ENCODE measurements at places on chromosomes 12 and 14. TPM values are rescaled to one million over a fixed set of nuclear protein-coding genes. Genes with fewer than 3 reads are reported as not detected.

DNA sequence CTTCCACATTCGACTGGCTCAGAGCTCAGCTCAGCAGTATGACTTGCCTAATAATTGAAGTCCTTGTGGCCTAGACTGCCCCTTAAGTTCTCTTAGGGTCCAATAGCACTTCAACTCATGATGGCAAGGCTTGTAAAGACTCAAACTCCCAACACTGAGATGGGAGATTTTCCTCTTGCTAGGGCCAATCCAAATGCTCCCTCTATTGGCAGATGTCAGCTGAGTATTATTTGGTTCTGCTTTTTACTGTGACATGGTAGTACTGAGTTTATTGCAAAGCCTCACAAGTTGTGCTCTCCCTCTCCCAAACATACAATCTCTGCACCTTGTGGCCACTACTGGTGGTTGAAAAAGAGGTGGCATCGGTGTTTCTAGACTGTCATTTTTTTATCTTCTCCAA, 164.2 kb downstream of the ALG10 start:
- no peak for DNase-seq

The EPYC gene
- not detected for total RNA-seq

GRCh38 chr12:107513636-107514400, 171.8 kb upstream of the PWP1 start:
- DNase-seq: no peak

The GDF3 gene
- not detected for total RNA-seq

DNA sequence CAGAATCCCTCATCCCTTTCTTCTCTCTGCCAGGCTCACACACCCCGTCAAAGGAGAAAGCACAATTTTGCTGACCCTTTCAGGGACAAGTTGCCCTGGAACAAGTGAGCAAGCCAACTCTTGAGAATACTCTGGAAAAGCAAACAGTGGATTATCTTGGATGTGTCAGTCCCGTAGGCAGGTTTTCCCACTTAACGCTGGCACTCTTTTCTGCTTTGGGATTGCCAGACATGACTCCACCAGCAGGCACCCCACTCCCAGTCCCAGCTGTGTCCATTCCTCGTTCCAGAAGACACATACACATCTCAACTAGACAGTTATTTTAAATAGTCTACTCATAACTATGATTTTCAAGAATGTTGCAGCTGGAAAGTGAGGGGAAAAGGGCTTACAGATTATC, 145.5 kb upstream of the CDKN3 start:
- DNase-seq: no peak

DNA sequence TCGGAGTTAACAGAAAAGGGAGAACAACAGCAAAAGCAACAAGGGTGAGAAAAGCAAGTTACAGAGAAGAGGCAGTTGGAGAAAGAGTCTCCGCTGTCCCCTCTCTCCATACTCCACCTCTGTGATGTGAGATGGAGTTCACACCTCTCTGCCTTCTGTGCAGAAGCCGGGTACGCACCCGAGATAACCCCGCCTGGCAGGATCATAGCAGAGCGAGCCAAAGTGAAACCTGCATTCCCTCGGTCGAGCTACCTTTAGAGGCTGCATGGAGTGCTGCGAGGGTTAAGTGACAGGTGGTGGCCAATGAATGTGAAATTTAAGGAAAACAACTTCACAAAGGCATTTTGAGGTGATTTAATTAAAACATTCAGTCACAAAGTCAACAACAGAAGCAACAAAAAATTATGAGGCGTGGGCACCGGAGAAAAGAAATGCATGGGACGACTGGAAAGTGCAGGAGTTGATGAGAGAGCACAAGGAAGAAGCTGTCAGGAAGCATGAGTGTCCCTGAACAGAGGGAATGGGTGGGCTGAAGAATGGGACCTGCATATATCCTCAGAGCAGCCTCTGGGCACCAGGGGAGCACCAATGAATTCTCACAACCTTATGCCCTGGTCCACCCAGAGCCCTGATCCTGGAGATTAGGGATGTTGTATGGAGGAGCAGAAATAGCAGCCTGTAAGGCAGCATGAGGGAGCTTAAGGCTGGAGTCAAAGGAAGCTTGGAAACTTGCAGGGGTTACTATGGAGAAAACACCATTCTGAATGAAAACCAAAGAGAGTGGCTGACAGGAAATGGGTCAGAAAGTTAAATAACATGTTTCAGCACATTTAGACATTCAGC, 208.3 kb downstream of the EMP1 start:
- no peak for DNase-seq

GRCh38 chr14:80951491-80951890, 3.9 kb upstream of the TSHR start:
- DNase-seq: no peak

DNA sequence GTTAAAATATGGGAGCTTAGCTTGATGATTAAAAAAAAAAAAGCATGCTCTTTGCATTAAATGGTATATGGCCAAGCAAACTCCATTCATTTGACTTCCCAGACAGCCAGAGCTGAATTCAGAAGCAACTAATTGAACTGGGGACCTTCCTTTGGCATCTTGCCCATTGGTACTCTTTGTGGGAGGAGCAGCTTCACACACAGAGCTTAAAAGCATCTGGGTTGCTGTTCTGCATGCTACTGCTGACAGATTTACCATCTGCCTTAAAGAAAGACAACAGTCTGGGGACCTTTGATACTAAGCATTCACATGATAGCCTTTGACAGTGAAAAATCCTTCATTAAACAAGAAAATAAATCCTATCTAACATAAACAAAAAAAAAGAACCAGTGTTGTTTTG, 977.9 kb downstream of the TMTC2 start:
- DNase-seq: no peak

GRCh38 chr12:9049520-9050133, 60.3 kb downstream of the KLRG1 start:
- no peak for DNase-seq

- DNase-seq: no peak
These were observed at the start of gene ESR2 for GRCh38 chr14:64293976-64294671. Gene ESR2 (minus strand): TSS chr14:64294371. CDS start chr14:64282985, 11,386 bp downstream.

DNA sequence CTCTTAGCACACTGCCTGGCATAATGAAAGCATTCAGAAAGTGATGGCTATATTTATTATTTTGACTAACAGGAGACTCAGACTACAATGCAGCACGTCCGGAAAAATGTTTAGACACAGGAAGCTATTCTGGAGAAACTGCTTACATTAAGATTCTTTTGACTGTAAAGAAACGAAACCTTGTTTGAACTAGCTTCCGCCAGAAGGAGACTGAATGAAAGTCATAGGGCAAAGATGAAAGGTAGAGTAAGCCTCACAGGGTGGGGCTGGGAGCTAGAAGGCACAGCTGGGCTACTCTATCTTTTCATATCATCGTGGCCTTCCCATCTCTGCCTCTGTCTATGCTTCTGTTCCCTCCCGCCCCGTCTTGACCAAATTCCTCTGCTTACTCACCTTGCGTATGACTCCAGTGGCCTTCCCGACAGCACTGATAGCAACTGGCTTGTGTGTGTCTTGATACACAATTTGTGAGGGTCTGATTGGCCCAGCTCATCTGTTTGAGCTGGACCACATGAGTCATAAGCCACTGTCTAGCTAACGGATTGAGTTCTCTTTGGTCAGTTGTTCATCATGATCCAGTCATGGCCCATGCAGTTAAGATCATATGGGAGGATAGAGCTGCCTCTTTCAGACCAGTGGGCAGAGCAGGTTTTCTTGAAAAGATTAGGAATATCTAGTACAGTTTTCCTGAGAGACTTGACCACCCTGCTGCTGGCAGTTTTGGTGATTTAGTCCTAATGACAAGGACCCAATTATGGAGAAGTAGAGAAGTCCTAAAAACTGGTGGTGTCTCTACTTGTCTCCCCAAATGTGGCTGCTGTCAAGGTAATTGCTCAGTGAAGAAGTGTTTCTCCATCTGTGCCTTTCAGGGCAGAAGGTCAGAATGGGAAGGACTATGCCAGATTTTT, 151.5 kb upstream of the SLC38A2 start:
- DNase-seq: no peak

The KRT71 gene
- not detected for total RNA-seq

The KRT79 gene
- total RNA-seq: not detected
